ENCODE measurements at places on chromosomes 11 and 22. TPM values are rescaled to one million over a fixed set of nuclear protein-coding genes. Genes with fewer than 3 reads are reported as not detected.

DNA sequence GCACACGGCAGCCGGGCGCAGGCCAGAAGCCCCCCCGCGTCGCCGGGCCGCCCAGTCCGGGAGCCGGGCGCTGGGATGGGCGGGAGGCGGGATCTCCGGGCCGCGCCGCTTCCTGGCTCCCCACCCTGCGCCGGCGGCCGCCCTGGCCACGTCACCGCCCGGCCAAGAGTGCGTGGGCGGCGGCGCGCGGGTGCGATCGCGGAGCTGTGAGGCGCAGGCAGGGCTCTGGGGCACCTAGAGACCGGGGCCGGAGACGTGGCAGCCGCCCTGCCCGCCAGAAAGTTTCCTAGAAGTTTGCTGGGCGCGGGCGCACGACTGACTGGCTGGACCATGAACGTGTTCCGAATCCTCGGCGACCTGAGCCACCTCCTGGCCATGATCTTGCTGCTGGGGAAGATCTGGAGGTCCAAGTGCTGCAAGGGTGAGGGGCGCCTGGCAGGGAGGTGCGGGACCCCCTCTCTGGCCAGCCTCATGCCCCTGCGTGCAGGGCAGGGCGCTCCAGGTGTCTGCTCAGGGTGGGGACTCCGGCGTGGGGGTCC is at the start of gene KDELR3:
TSS of gene KDELR3 (plus strand) at position 193 of the 539 bp plus-strand sequence. CDS start at position 331, 138 bp downstream.
- peak; percentile 77 for DNase-seq

DNA sequence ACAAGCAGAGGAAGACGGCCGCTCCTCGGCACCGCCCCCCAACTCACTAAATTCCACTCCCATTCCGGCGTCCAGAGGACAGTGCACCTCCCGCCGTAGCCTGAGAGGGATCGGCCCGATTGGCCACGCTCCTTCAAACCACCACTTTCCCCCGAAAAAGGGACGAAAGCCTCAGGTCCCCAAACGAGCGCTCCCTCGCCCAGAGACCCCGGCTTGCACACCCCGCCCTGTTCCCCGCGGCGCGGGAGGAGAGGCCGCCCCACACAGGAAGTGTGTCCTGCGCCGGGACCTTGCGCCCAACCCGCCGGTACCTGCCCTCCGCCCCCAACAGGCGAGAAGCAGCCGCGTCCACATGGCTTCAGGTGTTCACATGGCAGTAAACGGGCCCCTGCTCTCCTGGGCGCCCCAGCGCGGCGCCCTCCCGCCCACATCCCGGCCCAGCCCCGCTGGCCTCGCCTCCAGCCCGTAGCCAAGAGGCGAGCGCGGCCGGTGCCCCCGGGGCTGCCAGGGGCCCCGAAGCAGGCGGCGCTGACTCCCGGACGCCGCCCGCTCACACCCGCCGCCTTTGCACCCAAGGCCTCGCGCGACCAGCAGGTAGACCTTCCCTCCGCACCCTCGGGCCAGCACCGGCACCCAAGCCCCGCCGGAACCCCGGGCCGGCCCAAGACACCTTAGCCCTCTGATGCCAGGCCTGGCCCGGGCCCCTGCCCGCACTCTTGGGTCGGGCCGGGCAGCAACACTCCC is 849 bp downstream of the TCF20 start:
- no peak for DNase-seq

DNA sequence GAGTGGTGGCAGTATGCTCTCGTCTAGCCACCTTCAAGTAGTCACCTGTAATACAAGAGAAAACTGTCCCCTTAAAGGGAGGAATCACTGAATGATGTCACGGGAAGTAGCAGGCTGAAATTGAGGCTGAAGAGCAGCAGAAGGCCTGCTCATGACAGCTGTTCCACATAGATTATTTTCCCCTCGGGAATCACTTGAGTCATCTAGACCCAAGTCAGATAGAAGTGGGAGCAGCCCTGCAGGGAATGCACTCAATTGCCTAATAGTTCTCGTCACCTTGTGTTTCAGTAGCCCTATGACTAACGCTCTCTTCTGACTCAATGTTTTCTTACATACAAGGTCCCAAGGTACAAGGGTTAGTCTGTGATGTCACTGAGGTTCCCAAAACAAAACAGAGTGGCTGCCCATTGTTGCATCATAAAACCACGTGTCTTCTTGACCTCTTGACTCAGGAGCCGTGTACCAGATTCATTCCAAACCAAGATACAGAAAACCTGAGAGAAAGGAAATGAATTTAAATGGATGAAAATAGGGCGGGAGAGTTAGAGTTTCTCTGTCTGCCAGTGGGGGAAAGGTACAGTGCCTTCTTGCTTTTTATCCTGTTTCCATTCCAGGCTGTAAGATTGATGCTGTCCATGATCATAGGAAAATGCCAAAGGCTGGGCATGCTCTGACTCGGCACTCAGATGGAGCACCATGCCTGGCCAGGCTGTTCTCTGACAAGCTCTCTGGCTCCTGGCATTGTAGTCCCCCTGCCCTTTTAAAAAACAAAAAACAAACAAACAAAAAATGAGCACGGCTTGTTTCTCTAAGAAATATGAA is 21.6 kb upstream of the C11orf96 start:
- no peak for DNase-seq

DNA sequence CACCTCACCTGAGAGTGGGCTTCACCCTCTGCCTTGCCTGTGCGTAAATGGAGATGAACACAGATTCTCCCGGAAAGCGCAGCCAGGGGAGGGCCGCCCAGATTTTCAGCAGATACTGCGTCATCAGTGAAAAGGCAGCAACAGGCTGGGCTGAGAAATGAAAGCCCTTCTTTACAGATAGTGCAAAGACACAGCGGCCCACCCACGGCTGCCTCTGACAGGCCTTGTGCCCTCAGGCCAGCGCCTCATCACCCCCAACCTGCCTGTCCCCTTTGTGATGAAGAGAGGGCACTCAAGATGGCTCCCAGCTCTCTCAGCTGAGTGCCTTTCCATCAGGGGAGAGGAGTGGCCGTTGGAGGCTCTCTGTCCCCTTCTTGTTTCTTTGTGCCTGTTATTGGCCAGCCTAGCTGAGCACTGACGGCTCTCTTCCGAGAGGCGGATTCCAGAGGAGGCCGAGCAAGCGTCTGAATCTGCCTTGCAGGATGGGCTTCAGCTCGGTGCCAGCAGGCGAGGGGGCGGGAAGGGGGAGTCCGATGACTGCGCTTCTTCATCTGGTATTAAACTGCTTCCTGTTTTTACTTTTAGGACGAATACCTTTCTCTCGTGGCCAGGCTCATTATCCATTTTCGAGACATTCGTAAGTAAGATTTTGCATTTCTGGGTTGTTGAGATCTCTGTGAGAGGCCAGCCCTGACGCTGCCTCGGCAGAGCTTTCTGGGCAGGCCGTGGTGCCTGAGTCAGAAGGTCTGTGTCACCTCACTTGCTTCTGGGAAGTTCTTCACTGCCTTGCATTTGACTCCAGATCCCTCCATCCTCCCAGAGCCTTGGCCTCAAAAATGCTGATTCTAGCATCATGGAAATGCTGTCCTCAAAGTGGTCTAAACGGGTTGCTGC is 43.7 kb downstream of the MED15 start:
- peak; percentile 61 for DNase-seq

GRCh38 chr22:46008291-46008690 is 31.3 kb upstream of the WNT7B start:
- DNase-seq: no peak

DNA sequence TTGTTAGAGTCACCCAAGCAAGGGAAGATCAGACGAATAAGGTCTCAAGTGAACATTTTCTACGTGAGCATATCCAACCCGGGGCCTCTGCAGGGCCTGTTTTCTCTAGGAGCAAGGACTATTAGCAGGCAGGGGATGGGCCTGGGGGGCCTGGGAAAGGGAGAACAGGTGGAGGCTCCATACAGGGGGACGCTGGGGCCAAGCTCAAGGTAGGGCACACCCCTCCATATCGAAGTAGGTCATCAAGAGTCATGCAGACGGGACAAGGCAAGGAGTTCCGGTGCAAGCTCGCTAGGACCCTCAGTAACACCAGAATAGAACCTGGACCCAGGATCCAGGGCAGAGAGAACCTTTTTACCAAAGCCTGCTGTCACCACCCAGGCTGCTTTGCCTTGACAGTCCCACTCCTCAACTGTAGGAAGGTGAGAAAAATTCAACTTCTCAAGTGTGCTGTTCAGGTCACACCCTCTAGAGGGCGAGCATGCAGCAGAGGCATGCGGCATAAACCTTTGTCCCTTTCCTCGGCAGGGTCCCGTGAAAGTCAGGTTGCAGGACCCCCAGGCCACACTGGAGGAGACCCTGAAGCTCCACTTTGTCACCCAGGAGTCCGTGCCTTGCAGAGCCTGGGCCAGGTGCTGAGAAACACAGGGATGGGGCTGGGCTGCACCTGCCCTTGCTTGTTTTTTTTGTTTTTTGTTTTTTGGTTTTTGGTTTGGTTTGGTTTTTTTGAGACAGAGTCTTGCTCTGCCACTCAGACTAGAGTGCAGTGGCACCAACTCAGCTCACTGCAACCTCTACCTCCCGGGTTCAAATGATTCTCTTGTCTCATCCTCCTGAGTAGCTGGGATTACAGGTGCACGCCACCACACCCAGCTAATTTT is 8.6 kb upstream of the APOBEC3B start:
- no peak for DNase-seq

DNA sequence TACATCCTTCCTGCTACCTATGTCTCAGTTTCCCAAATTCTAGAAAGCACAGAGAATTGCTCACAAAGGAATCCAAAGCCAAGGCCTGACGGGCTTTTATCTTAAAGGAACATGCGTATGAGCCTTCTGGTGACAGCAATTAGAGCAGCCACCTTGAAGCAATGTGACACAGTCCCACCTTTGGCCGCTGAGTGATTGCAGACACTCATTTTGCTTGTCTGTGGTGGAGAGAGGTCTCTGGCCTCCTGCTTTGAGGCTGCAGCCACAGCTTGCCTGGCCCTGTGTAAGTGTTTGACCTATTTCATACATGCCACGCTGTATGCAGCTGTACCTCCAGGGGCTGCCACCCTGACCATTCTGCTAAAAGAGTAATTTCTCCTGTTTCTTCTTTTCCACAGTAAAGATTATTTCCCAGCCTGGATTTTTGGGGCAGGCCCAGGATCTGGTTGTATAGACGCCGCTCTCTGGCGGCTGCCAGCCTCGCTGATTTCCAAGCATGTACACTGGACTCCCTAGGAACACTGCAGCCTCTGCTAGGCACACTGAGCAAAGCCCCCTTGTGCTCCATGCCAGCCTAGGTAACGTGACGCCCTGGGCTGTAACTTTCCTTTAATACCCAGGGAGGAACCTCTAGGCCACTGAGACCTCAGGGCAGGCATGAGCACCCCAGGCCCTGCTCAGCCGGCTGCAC is 1.1 kb upstream of the TMA7B start:
- no peak for DNase-seq

DNA sequence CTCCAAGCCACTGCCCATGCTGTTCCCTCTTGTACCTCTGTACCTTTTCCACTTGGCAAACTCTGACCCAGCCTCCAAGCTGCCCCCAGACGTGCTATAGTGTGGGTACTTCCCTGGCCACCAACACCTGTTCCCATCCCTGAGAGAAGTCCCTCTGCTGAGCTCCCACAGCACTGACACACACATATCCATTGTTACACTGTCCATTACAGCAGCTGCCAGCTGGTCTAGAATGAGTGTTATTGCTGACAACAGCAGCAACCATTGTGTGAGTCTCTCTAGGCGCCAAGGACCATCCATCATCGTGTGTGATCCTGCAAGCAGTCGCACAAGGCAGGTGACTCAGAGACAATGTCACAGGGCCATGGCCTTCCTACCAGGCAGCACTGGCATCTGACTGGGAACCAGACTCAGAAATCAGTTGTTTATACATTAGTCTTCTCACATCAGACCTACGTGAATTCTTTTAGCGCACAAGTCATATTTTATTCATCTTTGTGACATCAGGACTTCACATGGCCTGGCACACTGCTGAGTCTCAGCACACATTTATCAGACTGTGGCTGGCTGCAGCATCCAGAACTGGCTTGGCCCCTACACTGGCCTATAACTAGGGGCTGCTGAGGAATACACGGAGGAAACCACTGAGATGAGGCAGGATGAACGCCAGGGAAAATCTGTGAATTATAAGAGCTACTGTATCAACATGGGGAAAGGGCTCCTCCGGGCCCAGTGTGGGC is 56.4 kb downstream of the SGSM3 start:
- DNase-seq: no peak

- no peak for DNase-seq
Measured at GRCh38 chr11:12784445-12784844, 110.2 kb downstream of the TEAD1 start.

DNA sequence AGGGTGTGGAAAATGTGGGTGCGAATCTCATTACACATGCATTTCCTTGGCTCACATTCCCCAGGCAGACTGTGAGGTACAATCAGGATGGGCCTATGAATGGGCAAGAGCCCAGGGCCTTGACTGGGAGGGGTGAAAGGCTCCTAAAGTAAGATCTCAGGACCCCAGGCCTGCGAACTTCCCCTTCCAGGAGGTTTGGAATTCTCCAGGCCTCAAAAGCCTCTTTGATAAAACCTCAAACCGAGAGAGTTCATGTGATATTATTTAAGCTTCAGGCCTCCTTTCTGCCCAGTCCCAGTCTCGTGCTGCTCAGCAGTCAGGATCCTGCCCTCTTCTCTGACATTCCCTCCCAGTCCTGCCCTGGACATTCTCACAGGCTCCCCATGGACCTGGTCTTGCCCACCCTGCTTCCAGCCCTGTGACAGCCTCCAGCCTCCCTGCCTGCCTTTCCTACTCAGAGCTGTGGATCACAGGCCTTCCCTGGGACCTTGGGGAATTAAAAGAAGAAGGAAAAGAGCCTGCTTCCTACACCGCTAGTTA is 37.3 kb upstream of the TEAD1 start:
- no peak for DNase-seq

GRCh38 chr11:93783765-93784144 is 327 bp upstream of the MED17 start:
- no peak for DNase-seq

The OR51B2 gene
- polyA plus RNA-seq: not detected

The OR4A5 gene
- not detected for polyA plus RNA-seq

The DSCAML1 gene
- 0.63 TPM for polyA plus RNA-seq

The SOX6 gene
- polyA plus RNA-seq: 30.0 TPM

The P2RY6 gene
- polyA plus RNA-seq: 2.4 TPM

The PSMC3 gene
- polyA plus RNA-seq: 126 TPM

Measured in hindlimb muscle (tissue), 1 donor.